ENCODE measurements at places on chromosomes 11 and 22. TPM values are rescaled to one million over a fixed set of nuclear protein-coding genes. Genes with fewer than 3 reads are reported as not detected.

DNA sequence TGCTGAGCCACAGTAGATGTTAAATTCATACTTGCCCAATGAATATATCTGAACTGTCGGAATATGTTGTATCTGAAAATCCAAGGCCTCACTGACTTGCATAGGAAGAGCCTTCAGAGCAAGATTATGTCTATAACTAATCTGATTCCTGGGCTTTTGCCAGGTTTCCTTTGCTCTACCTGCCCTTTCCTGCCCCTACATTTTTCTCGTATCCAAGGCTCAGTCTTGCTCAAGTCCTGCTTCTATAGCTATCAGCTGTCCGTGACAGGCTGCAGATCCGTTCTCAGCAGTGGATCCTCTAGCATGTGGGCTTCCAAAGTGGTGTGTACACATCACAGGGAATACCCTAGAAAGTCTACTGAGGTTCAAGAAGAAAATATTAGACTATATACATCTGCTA is 18.8 kb upstream of the USP47 start:
- no peak for DNase-seq

GRCh38 chr11:87006035-87006434 is 31.7 kb upstream of the TMEM135 start:
- no peak for DNase-seq

DNA sequence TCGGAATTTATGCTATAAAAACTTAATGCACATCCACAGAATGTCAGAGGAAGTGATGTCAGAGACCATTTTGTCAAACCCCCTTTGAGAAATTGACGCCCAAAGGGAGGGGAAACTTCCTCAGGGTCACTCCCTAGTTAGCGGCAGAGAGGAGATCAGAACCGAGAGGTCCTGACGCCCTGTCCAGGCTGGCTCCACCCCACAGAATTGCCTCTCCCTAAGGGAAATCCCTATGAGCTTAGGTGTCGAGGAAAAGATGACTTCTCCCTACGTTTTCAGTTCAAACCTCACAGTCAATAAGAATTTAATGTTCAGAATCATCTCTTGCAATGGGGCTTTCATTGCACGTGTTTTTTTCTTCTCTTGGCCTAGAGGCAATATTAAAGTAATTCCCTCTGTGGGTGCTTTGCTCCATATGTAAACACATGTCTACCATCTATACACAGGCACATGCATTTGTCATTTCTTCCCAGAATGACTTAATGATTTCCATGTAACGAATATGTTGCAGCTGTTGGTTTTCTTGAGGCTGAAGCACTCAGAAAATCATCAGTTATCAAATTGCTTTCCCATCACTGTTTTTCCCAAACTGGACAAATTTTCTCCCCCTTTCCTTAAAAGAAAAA is 148.7 kb upstream of the TIMP3 start:
- no peak for DNase-seq

DNA sequence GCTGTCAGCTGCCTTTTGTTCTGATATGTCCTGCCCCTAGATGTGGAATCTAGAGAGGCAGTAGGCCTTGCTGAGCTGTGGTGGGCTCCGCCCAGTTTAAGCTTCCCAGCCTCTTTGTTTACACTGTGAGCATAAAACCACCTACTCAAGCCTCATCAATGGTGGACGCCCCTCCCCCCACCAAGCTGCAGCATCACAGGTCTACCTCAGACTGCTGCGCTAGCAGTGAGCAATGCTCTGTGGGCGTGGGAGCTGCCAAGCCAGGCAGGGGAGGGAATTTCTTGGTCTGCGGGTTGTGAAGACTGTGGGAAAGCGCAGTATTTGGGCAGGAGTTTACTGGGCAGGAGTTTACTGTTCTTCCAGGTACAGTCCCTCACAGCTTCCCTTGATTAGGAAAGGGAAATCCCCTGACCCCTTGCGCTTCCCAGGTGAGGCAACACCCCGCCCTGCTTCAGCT is 98.5 kb downstream of the SMCO4 start:
- peak; percentile 28 for DNase-seq

- DNase-seq, result peak; percentile 63
These were observed 59.4 kb downstream of the ACER3 start for GRCh38 chr11:76919887-76920746.

Gene ANO5
- total RNA-seq, result not detected

DNA sequence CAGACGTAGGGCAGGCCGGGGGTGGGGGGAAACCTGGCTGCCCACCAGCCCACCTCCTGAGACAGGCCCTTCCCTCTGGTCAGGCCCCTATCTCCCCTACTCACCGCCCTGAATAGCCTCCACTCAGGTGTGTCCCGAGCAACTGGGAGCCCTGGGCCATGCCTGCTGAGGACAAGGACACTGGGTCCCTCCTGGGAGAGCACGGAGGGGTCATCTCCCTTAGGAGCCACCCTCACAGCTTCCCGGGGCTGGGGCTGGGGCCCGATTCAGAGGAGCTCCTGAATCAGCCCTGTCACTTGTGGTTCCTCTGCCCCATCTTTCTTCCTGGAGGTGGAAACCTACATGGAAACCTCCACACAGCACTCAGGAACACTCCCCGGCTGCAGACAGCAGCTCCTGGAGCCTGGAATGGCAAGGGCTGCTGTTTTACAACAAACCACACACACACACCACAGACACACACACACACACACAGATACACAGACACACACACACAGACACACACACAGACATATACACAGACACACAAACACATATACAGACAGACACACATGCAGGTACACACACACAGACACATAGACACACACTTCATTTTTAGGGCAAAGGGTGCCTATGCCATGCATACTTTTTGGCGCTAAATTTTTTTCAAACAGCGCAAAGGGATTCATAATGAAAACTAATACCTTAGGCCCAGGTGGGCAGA is 9.6 kb upstream of the EMID1 start:
- no peak for DNase-seq

GRCh38 chr22:42511401-42511891 is 8.2 kb downstream of the RRP7A start:
- DNase-seq, result no peak

- DNase-seq, result peak; percentile 63
These were observed 1.1 kb downstream of the CREB3L1 start for GRCh38 chr11:46278387-46279125.

DNA sequence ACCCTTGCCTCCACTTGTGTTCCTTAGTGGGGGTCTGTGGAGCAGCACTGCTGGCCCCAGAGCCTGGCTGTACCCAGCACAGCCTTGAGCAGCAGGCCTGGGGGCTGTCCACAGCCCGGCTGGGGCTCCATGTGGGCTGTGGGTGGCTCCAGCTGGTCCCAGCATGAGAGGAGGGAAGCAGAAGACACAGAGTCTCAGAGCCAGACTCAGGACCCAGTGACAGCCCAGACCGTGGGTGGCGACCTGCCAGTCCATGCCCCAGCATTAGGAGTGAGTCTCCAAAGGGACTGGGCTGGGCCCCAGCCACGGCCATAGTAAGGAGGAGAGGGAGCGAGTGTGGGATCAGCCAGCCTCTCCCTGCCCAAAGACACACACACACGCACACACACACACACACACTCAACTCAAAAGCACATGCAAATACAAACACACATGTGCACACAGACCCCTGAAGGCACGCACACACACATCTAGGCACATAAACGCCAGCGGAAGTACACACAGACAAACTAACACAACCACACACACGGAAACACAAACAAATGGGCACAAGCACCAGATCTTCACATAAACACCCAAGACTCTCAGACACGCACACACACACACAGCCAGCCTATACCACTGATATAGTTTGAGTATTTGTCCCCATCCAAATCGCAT is 16.7 kb upstream of the LRRC10B start:
- DNase-seq, result no peak

Gene RIMBP3C
- 0.19 TPM for total RNA-seq

GRCh38 chr11:127607487-127608085 is 607.0 kb upstream of the KIRREL3 start:
- no peak for DNase-seq

GRCh38 chr22:26439559-26439958 is 10.5 kb downstream of the ASPHD2 start:
- DNase-seq, result no peak

Gene SLCO2B1
- total RNA-seq, result not detected

DNA sequence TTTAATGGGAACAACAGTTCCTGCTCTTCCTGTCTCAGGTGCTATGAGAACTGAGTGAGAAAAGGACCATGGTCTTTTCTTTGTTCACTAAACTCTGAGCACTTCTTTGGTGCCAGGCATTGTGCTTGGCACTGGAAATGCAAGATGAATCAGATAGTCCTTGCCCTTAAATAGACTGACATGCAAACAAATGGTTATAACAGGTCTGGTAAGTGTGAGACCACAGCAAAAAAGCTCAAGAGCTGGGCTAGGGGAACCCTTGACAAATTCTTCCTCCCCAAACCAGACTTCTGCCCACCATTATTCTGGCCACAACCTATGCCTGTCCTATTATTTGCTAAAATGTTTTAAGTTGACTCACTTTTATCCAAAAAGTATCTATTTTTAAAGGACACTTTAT is 5.1 kb downstream of the SLC43A3 start:
- no peak for DNase-seq

- no peak for DNase-seq
These were observed 313.7 kb downstream of the MN1 start for GRCh38 chr22:27487600-27488452.

- DNase-seq, result no peak
These were observed 89.3 kb upstream of the LMO1 start for GRCh38 chr11:8352876-8353505.

Gene KCNQ1
- total RNA-seq, result 11.4 TPM
